ENCODE measurements at places on chromosomes 12 and 14.

- no peak for DNase-seq
Observed at GRCh38 chr14:39212034-39212433, 21.7 kb upstream of the MIA2 start.

DNA sequence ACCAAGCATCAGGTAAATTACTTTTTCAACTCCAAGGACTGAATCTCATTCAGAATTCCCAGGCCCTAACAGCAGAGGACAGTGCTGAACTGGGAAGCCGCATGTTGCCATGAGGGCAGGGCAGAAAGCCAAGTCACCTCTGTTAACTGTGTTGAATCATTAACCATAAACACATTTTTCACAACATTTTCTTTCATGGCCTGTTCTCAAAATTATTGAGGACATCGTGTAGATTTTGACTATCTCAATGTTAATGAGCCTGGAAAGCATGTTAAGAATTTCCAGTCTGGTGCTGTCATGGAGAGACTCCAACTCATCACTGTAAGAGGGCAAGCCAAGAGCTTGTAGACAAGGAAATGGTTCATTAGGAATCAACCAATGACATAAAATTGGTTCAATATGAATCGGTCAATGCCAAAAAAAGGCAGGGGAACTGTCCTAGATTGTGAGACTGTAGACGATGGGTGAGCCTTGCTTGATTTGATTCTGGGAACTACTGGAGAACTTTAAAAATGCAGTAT is 33.7 kb downstream of the CPM start:
- peak; percentile 79 for DNase-seq

DNA sequence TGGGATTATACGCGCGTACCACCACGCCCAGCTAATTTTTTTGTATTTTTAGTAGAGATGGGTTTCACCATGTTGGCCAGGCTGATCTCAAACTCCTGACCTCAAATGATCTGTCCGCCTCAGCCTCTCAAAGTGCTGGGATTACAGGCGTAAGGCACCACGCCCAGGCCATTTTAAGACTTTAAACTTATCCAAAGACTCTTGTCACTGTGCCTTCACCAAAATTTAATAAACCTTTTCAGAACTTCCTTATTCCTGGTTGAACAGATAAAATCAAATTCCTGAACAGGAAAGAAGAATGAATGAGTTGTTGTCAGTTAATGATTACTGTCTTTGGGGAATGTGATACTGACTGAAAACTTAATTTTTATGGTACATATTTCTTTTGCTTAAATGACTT is 37.8 kb downstream of the GIT2 start:
- DNase-seq: no peak

DNA sequence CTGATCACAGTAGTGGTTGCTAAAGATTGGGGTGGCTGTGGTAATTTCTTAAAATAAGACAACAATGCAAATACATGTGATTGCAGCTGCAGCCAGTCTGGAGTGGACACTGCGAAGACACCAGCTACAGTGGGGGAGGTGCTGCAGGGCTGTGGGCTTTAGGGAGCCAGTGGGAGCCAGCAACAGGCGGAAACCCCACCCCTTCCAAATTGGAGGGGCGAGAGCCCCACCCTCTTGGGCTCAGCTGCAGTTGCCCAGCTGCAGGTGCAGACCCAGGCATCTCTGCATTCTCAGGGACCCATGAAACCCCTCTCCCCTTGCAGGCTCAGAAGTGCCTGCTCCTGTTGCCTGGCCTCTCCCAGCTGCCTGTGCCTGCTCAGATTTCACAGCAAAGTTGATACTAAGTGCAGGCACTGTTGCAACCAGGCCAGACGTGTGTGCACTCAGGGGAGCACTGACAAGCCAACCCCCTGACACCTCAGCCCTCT is 104.8 kb downstream of the MYF5 start:
- no peak for DNase-seq

GRCh38 chr12:110766311-110767154 is 23.8 kb upstream of the PPP1CC start:
- no peak for DNase-seq

DNA sequence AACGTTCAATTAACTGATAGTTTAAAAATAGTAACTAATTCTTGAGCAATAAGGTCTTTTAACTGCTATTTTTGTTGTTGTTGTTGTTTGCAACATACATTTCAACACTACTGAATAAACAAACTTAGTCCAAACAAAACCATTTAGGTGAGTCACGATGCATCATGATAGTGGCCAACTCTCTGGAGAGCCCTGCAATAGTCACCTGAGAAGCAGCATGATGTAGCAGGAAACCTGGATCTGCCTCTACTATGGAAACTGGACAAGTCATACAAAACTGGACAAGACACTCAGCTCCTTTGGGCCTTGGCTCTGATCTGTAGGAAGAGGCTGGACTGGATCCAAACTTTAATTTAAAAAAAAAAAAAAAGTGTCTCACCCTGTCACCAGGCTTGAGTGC is 117.3 kb downstream of the MED13L start:
- no peak for DNase-seq

GRCh38 chr12:48556631-48557030 is 13.2 kb downstream of the LALBA start:
- no peak for DNase-seq

- DNase-seq: no peak
Observed at GRCh38 chr14:70916799-70917198, 9.5 kb downstream of the PCNX1 start.

DNA sequence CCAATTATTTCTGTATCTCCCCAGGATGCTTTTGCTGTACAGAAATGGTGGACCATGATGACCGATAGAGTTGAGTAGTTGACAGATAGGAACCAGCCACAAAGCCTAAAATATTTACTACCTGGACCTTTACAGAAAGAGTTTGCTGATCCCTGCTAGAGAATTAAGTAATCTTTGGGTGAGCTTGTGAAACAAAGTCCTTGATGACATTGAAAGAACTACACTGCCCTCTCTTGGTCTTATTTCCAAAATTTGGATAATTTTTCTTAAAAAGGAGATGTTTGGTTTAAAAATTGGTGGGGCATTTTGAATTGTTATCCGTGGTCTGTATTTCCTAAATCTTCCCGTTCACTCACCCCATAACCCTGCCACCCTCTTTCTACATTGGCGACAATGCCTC is 13.7 kb upstream of the TCTN1 start:
- DNase-seq: peak; percentile 73

DNA sequence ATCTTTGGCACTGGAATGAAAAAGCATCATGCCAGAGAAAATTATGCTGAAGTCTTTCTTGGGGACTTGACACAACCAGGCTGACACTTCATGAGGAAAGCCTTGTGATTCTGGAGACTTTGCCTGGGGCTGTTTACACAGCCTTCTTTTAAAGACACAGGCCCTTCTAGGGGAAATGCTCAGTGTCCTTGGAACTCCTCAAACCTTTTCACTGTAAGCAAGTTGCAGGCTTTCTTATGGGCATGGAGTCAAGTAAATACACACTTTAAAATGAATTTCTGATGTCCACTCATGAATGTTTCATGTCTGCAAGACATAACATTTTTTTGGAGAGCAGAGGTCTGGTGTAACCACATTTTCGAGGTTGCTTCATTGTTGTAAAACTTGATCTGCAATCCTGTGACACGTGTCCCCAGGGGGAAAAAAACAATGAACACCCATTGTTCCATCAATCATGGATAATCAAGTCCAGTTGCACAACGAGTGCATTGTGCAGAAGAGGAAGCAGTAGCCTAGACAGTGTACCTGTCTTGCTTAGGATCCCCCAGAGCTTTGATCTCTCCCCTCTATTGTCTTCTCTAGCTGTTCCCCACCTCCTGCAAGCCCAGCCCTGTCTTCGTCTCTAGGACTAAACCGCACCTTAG is 155.1 kb upstream of the PRICKLE1 start:
- DNase-seq: no peak

- no peak for DNase-seq
Observed at GRCh38 chr12:47819138-47819895, 386 bp downstream of the HDAC7 start.

- DNase-seq: peak; percentile 93
Observed at GRCh38 chr14:70856851-70857495, 47.7 kb upstream of the MAP3K9 start.

- DNase-seq: peak; percentile 65
Observed at GRCh38 chr12:59452259-59452658, 143.6 kb upstream of the SLC16A7 start.

DNA sequence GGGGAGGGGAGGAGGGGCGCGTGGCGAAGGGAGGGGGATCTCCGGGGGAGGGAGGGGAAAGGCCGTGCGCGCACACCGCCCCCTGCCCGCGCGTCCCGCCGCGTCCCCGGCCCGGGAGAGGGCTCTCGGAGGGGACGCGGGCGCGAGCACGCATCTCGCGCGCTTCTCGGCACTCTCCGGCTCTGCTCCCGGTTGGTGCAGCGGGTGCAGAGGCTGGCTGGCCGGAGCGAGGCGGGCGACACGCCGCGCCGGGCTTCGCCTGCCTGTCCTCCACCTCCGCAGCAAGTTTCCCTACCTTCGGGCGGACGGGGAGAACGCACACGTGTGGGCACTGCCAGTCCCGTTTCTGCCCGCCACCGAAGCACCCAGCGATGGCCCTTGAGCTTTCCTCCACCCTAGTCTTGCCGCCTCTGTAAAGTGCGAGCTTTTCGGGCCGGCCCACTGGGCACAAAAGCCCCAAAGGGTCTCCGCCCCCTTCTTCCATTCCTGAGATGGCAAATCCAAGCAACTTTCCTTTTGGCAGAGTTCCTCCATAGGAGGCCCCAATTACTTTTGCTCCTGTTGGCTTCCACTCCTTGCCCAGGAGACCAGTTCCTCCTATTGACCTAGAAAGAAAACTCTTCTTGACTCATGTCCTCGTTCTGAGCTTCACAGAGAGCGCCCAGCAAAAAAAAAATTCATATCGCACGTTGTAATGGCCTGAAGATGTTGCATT is 363 bp upstream of the CSAD start:
- peak; percentile 44 for DNase-seq

GRCh38 chr14:88346048-88346639 is 23.1 kb upstream of the KCNK10 start:
- DNase-seq: no peak

- peak; percentile 73 for DNase-seq
Observed at GRCh38 chr14:33569821-33570687, 380.8 kb downstream of the EGLN3 start.

- no peak for DNase-seq
Observed at GRCh38 chr12:107510211-107510610, 175.4 kb upstream of the PWP1 start.

- no peak for DNase-seq
Observed at GRCh38 chr12:114504311-114504710, 98.4 kb upstream of the TBX5 start.

DNA sequence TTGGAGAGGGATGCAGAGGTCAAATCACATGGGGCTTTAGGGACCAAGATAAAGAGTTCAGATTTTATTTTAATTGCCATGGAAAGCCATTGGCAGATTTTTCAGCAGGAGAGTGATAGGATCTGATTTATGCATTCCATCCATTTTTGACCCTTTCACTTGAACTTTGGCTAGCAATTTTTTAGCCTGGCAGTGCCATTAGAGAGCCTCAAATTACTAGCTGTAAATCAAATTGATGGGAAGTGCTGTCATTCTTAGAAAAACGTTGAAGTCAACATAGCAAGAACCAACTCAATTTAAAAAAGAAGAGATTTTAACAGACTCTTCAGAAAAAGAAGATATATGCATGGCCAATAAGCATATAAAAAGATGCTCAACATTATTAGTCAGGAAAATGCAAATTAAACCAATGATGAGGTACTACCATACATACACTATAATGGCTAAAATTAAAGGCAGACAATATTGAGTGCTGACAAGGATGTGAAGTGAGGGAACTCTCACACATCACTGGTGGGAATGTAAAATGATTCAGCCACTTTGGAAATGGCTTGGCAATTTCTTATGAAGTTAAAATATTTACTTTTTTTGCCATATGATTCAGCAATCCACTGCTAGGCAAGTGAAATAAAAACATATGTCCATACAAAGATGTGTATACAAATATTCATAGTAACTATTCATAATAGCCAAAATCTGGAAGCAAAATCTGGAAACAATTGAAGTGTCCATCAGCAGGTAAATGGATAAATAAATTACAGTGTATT is 89.7 kb downstream of the PTCSC3 start:
- no peak for DNase-seq

- DNase-seq: no peak
Observed at GRCh38 chr14:32005628-32006027, 71.5 kb upstream of the ARHGAP5 start.

- peak; percentile 62 for DNase-seq
Observed at GRCh38 chr12:70719672-70720420, 82.6 kb upstream of the PTPRB start.

DNA sequence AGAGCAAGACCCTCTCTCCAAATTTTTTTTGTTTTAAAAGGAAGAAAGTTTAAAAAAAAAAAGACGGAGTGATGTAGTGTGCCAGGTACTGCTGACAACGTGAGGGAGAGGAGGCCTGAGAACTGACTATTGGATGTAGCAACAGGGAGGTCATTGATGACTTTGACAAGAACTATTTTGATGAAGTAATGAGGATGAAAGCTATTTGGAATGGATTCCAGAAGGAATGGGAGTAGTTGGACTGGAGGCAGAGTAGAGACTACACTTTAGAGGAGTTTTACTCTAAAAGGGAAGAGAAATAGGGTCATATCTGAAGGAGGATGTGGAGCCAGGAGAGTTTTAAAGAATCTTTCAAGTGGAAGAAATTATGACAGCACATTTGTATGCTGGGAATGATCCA is 27.8 kb upstream of the SLC38A2 start:
- DNase-seq: no peak

- no peak for DNase-seq
Observed at GRCh38 chr12:9388379-9388778, 180.2 kb upstream of the PZP start.

GRCh38 chr12:31235868-31236395 is 90.0 kb downstream of the SINHCAF start:
- DNase-seq: no peak
